ENCODE measurements at places on chromosomes 12 and 14.

- DNase-seq, result no peak
Observed at GRCh38 chr12:118690506-118690905, 290.8 kb upstream of the SRRM4 start.

GRCh38 chr14:80718940-80719339 lies 222.6 kb downstream of the CEP128 start:
- no peak for DNase-seq

GRCh38 chr14:60222820-60223219 lies 26.2 kb upstream of the PPM1A start:
- DNase-seq, result no peak

- DNase-seq, result no peak
Observed at GRCh38 chr14:44027397-44027796, 479.7 kb downstream of the FSCB start.
